ENCODE measurements at places on chromosomes 2 and 18.

GRCh38 chr2:204696124-204696523 lies 150.8 kb downstream of the PARD3B start:
- DNase-seq, result no peak

GRCh38 chr18:13510594-13510993 lies 215.8 kb downstream of the FAM210A start:
- DNase-seq, result no peak

DNA sequence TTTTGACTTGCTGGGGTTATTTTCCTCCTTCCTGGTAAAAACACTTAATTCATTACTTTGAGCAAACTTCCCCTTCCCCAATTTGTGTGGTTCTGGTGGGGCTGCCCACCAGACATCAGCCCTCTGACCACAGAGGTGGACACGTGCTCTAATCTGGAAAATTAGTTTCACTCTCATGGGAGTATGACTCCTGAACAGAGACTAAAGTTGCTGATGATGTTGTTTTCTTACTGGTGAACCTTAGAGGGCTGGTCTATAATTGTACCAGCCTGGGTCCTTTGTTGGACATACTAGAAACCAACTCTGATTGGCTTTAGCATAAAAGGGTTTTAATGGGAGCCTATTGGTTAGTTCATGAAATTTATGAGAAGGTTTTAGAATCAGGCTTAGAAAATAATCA lies 54.1 kb upstream of the ACYP2 start:
- no peak for DNase-seq

GRCh38 chr18:46046126-46046525 lies 25.9 kb downstream of the PSTPIP2 start:
- no peak for DNase-seq

- DNase-seq, result no peak
Measured at GRCh38 chr18:48340560-48340959, 68.6 kb downstream of the ZBTB7C start.

GRCh38 chr2:220075835-220076234 lies 448.4 kb downstream of the SLC4A3 start:
- DNase-seq, result no peak

GRCh38 chr18:52395146-52395852 lies 55.3 kb downstream of the DCC start:
- DNase-seq, result no peak

- no peak for DNase-seq
Measured at GRCh38 chr2:120869730-120870466, 134.2 kb downstream of the GLI2 start.

- no peak for DNase-seq
Measured at GRCh38 chr2:55061523-55062344, 11.5 kb upstream of the RTN4 start.

DNA sequence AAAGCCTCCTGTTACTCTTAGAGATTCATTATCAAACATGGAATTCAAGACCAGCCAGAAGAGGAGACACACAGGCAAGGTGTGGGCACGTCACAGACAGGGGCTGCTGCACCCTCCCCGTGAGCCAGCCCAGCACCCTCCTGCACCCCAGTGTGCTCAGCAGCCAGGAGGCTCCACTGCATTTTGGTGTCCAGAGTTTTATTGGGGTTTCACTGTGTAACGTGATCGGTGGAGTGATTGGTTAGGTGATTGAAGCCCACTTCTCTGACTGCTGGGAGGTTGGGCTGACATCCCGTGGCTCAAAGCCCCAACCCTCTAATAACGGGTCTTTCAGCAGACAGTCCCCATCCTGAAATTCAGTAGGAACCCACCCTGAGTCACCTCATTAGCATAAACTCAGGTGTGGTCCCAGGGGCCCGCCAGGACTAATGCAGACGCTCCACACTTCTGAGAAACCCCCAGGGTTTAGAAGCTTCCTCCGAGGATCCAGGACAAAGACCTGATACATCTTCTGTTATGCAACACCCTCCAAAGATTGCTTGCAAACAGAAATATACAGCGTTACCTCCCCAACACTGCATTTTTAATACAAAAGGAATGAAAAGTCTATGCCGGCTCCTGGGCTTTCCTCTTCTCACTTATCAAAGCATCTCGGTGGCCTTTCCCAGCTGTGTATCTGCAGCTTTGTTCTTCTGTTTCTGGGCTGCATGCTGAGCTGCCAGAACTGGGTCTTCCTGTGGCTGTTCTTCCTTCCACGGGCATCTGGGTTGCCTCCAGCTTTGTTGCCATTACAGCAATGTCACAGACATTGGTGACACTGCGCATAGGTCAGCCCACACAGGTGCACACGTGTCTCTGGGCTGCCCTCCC lies 43.7 kb upstream of the SNED1 start:
- no peak for DNase-seq

DNA sequence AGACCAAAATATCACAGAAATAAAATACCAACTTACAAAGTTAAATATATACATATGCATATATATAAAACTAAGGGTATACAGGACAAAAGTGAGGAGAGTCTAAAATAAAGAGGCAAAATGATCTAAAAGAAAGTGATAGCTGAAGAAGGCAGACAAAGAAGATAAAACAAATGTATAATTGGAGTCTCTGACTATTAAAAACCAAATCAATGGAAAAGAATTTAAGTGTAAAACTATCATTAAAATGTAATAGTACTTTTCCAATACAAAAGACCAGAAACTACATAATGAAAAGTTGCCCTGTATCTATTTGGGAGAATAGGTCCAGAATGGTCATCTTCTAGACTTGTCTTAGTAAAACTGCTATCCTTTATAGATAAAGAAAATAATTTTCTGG lies 267.4 kb upstream of the KLHL14 start:
- DNase-seq, result no peak

DNA sequence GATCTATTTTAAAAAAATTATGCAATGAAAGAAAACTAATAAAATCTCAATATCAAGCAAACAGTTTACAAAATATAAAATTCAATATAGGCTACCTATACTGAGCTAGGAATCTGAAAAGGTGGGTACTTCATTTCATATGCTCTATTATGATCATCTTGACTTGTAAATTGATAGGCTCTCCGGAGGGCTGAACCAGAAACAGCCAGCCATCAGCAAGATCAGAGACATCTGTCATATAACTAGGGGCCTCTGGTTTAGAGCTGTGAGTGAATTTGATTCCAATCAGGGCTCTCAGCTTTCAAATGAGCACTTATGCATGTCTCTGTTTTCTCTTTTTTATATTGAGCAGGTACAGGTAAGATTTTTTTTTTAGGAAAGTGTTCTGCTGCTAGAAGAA lies 114.2 kb downstream of the SPHKAP start:
- no peak for DNase-seq

DNA sequence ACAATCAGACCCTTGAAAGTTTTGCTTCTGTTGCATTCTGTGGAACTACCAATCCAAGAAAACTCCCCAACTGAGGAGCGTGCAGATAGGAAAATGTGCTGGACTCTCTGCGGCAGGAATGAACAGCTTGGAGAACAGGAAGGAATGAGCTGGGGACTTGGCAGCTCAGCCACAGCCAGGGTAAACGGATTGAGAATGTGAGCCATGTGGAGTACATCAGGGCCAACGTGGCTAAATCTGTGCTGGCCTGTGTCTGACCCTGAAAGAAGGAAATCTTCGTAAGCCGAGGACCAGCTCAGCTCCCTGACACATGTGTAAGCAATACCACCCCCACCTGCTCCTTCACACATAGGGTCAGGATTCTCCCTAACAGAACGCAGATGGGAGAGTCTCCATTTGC lies 1023.7 kb downstream of the BCL11A start:
- no peak for DNase-seq

DNA sequence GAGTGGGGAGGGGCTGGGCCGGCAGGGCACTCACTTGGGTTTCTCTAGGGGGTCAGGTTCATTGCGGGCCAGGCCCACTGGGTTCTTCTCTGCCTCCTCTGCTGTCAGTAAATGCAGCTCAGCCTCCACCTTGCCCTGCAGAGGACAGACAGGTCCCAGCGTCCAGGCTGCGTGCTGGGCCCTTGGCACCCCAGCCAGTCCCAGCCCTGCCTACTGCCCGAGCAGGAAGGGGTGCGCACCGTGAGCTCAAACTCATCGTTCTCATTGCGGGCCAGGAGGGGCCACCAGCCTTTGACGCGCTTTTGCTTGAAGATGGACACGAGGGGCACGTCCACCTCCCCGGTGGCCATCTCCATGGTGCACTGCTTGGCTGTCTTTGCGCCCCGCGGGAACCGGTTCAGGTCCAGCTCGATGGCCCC lies 17.3 kb downstream of the OTOF start:
- DNase-seq, result no peak

GRCh38 chr2:7032371-7032770 lies 115.2 kb downstream of the RNF144A start:
- no peak for DNase-seq

- DNase-seq, result no peak
Measured at GRCh38 chr2:151111599-151112278, 149.9 kb downstream of the RBM43 start.

- no peak for DNase-seq
Measured at GRCh38 chr2:199128476-199129229, 329.1 kb downstream of the SATB2 start.

DNA sequence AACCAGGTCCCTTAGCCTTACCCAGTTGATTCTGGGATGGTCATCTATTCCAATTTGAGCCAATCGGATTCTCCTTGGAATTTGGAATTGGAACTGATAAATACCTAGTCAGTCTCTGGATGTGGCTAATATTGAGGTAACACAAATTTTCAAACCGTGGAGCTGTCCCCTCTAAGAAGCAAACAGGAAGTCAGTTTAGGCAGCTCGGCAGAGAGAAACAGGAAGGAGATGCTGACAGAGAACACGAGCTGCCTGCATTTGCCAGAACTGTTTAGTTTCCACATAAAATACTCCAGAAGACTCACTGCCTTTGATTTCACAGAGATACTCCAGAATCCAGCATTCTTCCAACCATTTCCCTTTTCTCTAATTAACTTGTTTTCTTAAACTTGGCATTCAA lies 1024.9 kb downstream of the BCL11A start:
- no peak for DNase-seq

- DNase-seq, result no peak
Measured at GRCh38 chr2:105546628-105546974, 147.8 kb upstream of the FHL2 start.

DNA sequence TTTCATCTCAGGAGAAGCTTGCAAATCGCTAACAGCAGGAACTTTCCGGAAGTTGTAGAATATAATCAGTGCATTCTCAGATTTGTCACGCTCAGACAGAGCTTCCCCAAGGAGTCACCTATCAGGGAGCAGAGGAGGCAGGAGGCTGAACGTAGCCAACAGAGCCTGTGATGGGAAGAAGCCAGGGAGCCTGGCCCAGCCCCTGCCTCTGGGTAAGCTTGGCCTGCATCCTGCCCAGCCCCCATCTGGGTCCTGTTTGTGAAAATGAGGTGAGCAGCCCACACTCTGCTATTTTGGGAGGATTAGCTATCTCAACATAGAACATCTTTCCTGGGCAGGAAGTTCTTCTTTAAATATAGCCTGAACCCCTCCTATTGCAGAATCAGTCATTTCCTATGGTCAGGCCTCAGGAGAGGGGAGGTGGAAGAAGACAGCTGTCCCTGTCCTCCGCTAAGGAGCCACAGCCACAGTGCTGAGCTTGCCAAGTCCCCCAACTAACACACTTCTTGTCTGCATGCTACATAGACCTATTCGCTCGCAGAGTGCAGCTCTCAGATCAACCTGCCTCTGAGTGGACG lies 19.2 kb upstream of the PKDCC start:
- peak; percentile 66 for DNase-seq
